ENCODE measurements at places on chromosomes 11 and 22.

DNA sequence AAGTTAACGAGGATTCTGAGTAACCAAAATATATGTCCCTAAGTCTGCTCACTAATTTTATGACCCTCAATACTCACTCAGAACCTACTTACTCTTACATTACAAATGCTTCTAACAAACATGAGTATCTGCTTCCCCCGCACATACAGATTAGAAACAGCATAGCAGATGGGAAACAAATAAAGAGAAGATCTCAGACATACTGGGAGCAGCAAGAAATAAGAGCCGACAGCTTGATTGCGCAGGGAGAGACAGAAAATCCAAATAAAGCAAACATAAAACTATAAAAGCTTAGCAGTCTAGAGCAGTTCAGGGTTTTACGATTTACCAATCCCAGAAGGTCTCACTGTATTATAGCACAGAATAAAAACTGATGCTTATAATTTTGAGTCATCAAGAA lies 89.1 kb upstream of the DBX1 start:
- DNase-seq, result no peak

DNA sequence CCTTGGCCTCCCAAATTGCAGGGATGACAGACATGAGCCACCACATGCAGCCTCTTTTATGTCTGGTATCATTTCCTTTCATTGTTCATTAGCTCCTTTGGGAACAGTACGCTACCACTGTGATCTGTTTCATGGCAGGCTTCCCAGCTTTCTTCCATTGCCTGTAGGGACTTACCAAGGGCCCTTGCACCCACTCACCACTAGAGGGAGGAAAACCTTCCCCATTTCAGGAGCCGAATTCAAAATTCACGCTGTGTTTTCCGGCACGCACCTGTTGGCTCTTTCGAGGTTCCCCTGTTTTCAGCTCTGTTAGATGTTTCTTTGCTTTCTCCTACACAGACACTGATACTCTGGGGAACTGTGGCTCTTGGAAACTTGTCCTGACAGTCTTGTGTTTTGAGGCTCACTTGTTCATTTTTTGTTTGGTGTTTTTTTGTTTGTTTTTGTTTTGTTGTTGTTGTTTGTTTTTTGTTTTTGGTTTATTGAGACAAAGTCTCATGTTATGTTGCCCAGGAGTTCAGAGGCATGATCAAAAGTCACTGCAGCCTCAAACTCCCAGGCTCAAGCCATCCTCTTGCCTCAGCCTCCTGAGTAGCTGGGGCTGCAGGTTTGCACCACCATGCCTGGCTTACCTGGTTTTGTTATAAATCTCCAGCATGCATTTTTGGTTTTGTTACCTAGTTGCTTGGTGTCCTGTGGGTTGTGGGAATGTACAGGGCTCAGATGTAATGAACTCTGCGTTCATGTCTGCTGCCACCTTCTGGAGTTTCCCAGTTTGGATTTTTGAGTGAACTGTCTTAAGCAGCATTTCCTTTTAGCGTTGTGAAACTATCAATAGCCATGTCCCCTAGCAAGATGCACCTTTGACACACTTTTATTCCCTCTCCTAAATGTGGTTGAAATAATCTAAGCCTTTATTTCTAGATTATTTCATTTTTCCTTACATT lies 2.3 kb downstream of the KRTAP5-11 start:
- peak; percentile 30 for DNase-seq

DNA sequence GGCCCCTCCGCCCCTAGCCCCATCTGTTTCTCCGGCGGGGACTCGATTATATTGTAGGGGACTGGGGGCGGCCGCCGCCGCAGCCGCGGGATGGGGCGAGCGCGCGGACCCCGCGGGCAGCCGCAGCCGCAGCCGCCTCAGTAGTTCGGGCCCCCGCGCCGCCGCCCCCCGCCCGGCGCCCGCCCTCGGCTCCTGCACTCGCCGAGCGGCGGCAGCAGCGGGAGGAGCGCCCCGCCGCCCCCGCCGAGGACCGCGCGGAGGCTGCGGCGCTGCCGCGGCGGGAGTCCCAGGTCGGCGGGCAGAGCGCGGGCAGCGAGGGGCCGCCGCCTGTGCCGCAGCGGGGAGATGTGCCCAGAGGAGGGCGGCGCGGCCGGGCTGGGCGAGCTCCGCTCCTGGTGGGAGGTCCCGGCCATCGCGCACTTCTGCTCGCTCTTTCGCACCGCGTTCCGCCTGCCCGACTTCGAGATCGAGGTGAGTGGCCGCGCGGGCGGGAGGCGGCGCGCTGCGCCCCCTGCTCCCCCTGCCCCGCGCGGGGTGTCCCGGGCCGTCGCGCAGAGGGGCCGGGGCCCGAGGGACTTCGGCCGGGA lies at the start of gene CECR2:
CECR2 (plus strand) TSS at position 22 of the 587 bp plus-strand sequence; CDS start at position 346, 324 bp downstream.
- DNase-seq, result no peak

DNA sequence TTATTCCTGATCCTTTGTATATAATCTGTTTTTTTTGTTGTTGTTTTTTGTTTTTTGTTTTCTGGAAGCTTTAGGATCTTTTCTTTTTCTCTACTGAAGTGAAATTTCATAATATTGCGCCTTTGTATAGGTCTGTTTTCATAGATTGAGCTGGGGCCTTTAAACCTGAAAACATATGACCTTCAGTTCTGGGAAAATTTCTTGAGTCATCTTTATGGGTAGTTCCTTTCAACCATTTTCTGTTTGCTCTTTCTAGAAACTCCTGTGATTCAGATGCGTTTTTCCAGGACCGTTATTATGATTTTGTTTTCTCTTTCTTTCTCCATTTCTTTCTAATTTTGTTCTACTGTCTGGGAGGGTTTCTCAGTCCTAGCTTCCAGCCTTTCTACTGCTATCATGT lies 43.7 kb downstream of the BSX start:
- DNase-seq, result no peak

DNA sequence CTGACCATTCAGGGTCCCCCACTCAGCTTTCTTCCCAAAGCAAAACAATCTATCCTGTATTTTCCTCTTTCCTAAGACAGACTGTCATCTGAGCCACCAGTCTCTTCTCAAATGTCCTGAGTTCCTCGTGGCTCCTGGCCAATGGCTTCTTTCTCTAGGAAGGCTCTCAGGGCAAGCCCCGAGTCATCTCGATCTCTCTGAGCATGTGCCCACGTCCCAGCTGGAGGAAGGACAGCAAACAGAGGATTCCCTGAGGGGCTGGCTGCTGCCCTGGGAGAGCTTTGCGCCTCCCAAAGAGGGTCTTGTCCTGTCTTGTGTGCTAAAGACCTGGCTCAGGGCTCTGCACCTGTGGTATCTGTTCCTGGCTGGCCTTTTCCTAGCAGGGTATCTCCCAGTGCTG lies 8.3 kb downstream of the SLC37A2 start:
- DNase-seq, result no peak

Measured in fibroblast of skin of left biceps (primary cell).